ENCODE measurements at places on chromosomes 11 and 22.

DNA sequence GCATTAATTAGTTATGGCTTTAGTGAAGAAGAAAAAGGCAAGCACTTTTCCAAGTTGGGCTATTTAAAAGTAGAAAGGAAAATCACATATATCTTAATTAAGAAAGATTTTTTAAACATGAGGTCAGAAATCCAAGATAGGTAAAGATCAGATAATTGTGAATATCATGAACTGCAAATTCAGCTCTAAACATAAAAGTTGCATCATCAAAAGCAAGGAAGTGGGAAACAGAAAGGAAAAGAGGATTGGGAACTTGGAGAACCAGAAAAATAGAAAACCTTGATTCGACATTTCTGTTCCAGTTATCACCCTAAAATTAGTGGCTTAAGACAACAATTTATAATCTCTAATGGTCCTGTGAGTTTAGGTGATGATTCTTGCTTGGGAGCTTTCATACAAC lies 17.5 kb downstream of the KBTBD3 start:
- H3K27me3 ChIP-seq, result no peaks in the 10 kb centered on the region
- no peaks in the 10 kb centered on the region for H3K4me1 ChIP-seq
- DNase-seq, result no peak
- no peaks in the 10 kb centered on the region for H3K36me3 ChIP-seq
- no peak overlapping the region for H3K27ac ChIP-seq
- no peak overlapping the region for H3K4me3 ChIP-seq

DNA sequence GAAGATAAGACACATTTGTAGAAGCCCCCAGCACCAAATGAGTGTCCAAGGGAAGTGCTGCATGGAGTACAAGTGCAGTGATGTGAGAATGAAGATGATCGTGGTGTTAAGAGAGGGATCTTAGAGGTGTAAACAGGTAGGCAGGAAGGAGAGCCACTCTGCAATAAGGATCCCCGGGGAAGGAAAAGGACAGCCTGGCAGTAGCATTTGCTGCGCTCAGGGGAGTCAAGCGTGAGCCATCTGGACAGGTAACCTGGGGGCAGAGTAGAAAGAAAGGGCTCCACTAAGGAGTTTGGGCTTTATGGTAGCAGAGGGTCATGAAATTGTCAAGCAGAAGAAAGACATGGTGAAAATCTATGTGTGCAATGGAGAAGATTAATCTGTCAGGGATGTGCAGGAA lies 587.2 kb downstream of the BUD13 start:
- H3K36me3 ChIP-seq, result no peaks in the 10 kb centered on the region
- H3K27me3 ChIP-seq, result no peaks in the 10 kb centered on the region
- no peak for DNase-seq
- no peak overlapping the region for H3K4me3 ChIP-seq
- H3K4me1 ChIP-seq, result no peaks in the 10 kb centered on the region

GRCh38 chr11:89490981-89491690 lies at the start of gene NOX4:
Gene NOX4 (minus strand): TSS chr11:89491375. CDS start chr11:89491246, 129 bp downstream.
- peak within 1 kb of the TSS; percentile 54 for H3K4me3 ChIP-seq
- no peaks in the 10 kb centered on the region for H3K27me3 ChIP-seq

DNA sequence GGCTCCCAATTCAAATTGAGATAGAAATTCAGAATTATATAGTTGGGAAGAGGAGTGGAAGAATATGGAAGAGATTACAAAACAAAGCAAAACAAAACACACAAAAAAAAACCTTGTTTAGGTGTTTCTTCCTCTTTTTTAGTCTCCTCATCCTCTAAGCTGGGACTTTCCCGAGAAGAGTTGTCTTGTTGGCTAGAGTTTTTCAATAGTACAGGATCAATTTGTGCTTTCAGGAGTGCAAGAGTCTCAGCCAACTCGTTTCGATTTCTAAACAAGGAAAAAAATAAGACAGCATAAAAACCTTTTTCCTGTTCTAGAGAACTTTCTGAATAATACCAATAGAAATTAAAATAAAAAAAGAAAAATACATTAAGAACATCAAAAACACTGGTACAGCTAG lies 87.8 kb upstream of the CLNS1A start:
- H3K27me3 ChIP-seq, result no peaks in the 10 kb centered on the region
- no peaks in the 10 kb centered on the region for H3K4me1 ChIP-seq
- H3K36me3 ChIP-seq, result peaks cover 3% of the 10 kb centered on the region
- H3K27ac ChIP-seq, result no peak overlapping the region
- no peak overlapping the region for H3K4me3 ChIP-seq
